ENCODE measurements at places on chromosomes 6 and 20.

GRCh38 chr20:35716330-35716729 lies 17.1 kb downstream of the ROMO1 start:
- no peak for DNase-seq

DNA sequence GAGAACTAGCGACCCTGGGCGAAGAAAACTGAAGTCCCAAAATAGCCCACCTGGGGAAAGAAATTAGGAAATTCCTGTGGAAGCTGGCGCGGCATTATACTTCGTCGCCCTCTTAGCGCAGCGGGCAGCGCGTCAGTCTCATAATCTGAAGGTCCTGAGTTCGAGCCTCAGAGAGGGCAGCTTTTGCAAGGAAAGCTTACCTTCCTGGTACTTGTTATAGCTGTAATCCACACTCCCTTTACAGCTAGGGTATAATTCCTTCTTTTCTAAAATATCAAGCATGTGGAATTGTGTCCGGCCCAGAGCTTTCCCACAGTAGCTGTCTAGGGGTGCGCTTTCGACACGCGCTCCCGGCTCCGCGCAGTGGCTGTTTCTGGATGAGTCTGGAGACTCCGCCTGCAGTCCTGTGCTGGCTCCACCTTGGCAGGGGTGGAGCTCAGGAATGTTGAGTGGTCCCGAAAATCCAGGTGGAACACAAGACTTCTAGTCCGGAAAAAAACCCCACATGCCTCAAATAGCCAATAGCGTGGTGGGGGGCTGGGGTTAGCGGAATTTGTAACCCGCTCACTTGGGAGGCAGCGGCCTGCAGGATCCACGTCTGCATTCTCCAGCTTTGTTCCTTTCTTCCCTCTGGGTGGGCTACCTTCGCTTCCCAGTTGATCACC lies 83.7 kb upstream of the ZNF322 start:
- no peak for DNase-seq

DNA sequence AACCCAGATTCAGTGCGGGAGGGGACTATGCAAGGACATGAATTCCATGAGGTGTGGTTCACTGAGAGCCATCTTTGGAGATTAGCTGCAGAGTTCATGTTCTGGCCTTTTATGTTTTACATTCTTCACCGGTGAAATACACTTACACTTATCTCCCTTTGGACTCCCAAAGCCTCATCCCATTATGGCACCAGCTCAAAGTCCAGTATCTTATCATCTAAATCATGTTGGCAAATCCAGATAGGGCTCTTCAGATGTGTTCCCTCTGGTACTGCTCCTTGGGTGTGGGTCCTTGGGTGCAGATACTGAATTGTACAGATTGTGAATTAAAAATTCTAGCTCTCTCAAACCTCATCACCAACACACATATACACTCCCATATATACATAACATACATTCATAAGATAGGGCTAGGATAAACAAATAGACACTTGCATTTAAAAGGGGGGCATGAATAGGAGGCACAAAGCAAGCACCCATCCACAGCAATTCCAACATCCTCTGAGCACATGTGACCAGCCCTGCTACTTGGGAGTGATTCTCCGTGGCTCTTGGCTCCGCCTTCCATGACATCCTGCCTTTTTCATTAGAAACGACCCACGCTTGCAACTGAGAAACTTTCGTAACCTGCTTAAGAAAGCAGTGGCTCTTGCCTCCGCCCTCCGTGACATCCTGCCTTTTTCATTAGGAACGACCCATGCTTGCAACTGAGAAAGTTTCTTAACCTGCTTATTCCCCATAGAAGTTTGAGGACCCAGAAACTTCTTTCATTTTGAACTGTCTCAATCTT lies 53.6 kb upstream of the LRRC1 start:
- DNase-seq = no peak

DNA sequence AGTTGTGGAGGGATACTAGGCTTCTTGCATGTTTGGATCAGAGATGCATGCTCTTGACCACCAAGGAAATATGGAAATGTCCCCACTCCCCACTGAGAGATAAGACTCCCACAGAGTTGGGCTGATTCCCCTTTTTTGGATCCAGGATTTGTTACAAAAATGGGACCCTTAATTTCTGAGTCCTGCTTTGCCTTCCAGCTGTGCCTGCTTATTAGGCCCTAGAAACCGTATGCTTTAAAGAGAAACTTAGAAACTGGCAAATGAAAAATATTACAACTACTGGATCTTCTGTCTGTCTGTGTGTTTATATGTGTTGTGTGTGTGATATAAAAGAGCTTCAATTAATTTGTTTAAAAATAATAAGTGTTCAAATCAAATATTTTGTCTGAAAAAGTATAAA lies 817.6 kb upstream of the CITED2 start:
- no peak for DNase-seq

- no peak for DNase-seq
Observed at GRCh38 chr6:130725551-130725950, 101.7 kb upstream of the SMLR1 start.

GRCh38 chr20:2237059-2237458 lies 58.7 kb upstream of the TGM3 start:
- peak; percentile 98 for DNase-seq

GRCh38 chr6:90098627-90099026 lies 198.0 kb downstream of the BACH2 start:
- DNase-seq = no peak
